Astrocyte of the cerebellum (primary cell): ENCODE measurements at places on chromosomes 11 and 22.

- no peak for DNase-seq
Measured at GRCh38 chr11:852762-853161, 10.1 kb downstream of the TSPAN4 start.

DNA sequence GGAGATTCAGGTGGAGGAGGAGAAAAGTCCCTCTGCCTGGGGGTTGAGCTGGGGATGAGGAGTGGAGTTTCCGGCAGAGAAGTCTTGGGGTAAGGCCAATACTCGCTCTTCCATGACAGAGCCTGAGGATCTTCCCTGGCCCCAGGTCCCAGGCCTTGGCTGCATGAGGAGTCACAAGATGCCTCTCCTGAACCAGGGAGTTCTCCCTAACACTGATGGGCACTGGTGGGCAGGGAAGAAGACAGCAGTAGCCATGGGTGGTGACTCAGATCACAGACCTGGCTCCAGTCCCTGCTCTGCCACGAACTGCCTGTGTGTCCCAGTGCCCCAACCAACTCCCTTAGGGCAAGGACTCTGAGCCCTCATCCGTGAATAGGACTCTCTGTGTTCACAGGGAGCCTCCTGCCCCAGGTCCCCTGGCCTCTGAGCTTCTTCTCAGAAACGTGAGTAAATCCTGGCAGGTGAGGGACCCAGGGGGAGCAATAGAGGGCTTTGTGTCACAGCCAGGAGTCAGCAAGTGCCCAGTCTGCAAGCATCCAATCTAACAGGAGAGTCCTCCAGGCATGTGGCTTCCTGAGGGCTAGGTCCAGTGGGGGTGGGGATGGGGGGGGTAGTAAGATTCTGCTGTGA lies 45.5 kb upstream of the FTH1 start:
- no peak for DNase-seq

DNA sequence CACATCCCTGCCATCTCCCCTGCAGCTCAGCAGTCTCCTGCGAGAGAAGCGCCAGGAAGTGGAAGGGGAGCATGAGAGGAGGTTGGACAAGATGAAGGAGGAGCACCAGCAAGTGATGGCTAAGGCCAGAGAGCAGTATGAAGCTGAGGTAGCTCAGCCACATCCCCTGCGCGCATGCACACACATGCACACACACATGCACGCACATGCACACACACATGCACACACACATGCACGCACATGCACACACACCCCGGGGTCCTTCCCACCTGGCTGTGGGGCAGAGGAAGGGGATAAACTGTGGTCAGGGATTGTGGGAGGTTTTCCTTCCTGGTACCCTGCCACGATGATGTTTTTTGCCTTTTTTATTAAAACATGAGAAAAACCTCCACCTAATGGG lies 65.3 kb downstream of the CEP164 start:
- no peak for DNase-seq

DNA sequence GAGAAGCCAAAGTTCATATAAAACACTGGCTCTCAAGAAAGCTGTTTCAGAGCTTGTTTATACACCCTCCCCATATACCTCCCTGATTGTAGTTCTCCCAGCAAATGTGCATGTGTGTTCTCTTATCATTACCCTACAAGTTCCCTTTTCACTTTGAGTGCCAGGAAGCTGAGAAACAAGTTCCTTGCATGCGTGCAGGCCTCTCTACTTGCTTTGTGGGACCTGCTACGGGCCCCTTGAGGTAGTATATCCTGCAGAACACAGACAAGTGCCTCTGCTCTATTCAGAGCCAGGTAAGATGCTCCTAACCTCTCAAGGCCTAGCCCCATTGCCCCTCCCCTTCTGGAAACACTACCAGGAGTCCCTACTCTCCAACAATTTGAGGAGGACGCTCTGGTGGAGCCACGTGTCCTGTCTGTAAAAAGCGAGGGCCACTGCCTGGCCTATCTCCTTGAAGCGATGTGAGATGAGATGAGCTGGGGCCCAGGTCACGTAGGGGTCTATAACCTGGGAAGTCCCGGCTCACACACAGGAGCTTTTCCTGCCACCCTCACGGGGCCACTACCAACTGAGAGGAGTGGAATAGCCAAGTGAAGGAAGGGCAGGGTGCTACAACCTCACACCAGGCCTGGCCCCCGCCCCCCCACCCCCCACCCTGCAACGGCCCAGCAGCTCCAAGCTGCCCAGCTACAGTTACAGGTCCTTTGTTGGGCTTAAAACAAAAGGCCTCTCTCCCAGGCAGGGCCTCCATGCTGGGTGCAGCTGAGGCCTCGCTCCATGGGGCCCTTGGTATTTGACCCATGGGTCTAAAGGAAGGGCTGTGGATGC lies 2.6 kb upstream of the ATP5MGL start:
- no peak for DNase-seq

GRCh38 chr22:22030493-22031182 lies 48.1 kb upstream of the TOP3B start:
- no peak for DNase-seq

DNA sequence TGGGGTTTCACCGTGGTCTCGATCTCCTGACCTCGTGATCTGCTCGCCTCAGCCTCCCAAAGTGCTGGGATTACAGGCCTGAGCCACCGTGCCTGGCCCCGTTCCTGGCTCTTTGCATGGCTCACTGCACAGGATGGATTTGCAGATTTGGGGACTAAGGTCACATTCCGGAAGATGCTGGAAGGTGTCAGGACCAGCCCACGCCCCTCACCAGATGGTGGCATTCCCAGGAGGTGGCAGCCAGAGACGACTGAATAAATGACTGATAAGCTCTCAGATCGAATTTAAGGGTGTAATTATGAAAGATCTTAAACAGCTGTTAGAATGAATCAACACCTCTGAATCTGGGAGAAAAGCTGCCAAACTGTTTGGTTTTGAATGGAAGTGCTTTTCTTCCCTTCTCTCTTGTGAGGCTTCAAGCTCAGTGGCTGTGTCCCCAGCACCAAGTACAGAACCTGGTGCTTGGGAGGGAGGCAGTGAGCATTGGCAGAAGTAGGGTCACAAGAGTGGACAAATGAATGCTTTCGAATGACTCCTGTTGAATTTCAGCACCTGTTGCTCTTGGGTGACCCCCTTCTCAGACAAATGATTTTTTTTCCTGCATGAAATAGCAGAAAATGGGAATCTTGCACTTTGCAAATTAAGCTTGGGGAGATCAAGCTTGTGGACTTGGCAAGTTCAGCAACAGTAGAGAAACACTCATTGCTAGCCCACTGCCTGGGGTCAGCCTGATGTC lies 69.6 kb downstream of the KIAA1671 start:
- no peak for DNase-seq

GRCh38 chr11:120996973-120997372 lies 26.9 kb upstream of the TBCEL start:
- no peak for DNase-seq

DNA sequence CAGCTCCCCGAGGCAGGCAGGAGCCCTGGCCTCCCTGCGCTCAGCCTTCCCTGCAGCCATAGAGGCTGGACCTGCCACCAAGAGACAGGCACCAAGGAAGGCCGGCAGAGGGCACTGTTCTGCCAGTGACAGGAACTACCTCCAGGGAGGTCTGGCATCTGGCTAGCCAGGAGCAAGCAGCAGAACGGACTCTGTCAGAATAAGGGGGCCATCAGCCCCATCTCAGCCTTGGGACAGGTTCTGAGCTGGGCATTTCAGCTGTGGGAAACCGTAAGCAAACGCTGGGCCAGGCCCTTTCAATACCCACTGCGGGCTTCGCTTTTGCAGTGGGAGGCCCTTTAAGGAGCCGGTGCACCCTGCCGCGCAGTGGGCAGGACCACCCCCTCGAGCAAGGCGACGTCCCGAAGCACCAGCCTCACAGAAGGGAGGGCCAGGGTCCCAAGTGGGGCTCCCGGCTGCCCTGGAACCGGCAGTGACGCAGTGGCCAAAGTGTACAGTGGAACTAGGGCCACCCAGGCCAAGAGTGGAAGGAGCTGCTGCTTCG lies 18.2 kb downstream of the IFT27 start:
- DNase-seq: peak; percentile 16

- no peak for DNase-seq
Measured at GRCh38 chr11:115693002-115693401, 188.8 kb upstream of the CADM1 start.

GRCh38 chr11:71266114-71266833 lies 13.9 kb upstream of the SHANK2 start:
- DNase-seq: no peak

DNA sequence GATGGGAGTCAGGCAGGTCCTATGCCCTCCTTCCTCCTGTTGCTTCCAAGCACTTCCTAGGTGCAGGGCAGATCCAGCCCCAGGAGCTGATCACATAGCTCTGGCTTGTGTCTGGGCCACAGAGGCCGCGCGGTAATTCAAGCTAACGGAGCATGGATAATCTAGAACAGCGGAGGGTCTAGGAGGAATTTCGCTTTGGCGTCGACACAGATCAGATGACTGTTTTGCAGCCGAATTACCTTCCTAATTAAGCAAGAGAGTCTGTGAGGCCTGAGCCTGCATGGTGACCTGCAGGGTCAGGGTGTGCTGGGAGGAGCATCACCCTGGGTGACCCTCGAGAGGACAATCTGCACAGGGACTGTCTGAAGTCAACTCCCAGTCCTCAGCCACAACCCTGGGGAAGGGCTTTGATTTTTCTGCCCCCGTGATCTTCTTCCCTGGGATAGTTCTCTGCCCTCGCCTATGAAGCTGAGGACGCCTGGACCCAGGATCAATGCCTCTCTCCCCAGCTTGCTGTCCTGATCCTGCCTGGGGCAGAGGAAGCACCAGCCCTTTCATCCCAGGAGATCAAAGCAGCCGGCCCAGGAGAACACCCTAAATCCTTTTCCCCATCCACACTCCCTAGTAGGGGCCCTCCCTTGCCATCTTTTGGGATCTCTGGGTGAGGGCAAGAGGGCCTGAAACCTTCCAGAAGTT lies 11.0 kb downstream of the NECTIN1 start:
- peak; percentile 75 for DNase-seq

DNA sequence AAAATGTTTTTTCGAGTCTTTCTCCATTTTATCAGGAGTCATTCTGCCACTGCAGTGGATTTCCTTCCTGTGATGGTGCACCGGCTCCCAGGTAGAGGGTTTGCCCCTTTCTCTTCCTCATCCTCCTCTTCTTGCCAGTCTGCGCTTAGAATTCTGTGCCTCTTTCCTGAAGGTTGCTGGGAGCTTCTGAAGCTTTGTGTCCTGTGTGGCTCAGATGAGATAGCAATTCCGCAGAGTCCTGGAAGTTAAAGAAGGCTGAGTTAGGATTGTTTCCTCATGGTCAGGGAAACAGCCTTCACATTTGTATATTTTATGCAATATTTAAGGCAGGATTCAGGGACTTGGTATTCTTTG lies 264 bp downstream of the BCO2 start:
- DNase-seq: no peak

GRCh38 chr11:9528573-9529333 lies 44.7 kb upstream of the WEE1 start:
- DNase-seq: no peak

- no peak for DNase-seq
Measured at GRCh38 chr11:27118949-27119348, 78.3 kb downstream of the BBOX1 start.

GRCh38 chr11:60334005-60334620 lies 7.1 kb downstream of the MS4A6E start:
- no peak for DNase-seq

DNA sequence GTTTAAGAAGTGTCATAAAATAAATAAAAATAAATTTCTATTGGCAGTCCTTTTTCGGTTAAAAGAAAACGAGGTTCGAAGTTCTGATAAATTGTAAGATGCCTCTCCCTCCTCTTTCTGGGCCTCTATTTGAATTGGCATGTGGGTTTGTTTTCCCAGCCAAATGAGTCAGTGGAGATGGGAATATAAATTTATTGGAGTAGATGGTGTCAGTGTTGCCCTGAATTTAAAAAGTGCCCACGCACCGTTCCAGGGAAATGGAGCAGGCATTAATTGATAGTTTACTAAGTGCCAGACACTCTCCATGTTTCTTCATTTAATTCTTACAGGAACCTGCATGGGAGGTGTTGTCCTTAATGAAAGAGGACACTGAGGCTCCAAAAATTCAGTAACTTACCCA lies 119.2 kb downstream of the FEZ1 start:
- no peak for DNase-seq
